ENCODE measurements at places on chromosomes 2 and 18.
A peak's percentile ranks its signal among the peaks of the same experiment; 100 is the strongest.

DNA sequence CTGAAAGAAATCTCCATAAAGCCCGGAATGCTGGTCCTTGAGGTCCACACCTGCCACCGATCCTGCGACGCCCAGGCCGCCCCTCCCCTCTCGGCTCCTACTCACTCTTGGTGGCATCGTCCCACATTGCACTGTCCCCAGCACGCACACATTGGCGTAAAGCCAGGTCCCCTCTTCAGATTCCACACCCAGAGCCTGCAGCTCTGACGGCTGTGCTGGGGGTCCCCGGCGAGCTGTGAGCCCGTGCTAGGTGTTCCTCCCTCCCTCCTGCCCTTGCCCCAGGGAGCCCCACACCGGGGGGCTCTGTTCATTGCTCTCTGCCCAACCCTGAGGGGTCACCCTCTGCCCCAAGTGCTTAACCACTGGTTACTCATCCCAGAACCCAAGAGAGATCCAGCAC lies 8.5 kb downstream of the TPO start:
- DNase-seq = no peak

GRCh38 chr2:151644580-151644979 lies 89.7 kb downstream of the NEB start:
- DNase-seq = no peak

DNA sequence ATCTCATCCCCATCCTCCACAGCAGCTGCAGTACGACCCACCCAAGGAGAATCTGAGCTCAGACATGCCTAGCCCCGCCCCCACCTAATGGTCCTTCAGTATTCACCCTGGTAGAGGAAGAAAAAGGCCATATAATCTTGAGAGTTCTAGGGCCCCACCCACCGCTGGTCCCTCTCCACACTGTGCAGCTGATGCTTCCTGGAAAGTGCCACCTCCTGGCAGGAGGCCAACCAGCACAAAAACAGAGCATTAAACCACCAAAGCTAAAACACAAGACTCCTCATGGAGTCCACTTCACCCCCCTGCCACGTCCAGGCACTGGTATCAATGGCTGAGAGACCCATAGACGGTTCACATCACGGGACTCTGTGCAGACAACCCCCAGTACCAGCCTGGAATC lies 40.7 kb downstream of the MC4R start:
- DNase-seq = no peak

DNA sequence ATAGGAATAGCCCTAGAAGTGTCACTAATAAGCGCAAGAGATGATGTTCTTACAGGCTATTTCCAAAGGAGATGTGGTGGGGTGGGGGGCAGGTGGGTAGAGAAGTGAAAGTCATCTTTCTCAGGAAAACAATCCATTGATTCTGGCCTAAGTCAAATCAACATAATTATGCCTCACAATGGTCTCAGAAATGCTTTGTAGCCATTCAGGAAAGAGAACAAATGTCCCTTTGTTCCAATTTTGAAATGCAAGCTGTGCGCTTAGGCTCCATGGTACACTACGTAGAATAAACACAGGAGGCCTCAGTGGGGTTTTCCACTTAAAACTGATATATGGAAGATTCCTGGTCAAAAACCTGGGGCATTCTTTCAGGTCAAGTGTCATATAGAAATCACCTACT lies 529.9 kb upstream of the KLHL29 start:
- DNase-seq = no peak

- DNase-seq = no peak
These were observed 693.1 kb downstream of the DCC start for GRCh38 chr18:53033128-53033527.

- no peak for DNase-seq
These were observed 166.3 kb downstream of the NRP2 start for GRCh38 chr2:205848601-205849000.

DNA sequence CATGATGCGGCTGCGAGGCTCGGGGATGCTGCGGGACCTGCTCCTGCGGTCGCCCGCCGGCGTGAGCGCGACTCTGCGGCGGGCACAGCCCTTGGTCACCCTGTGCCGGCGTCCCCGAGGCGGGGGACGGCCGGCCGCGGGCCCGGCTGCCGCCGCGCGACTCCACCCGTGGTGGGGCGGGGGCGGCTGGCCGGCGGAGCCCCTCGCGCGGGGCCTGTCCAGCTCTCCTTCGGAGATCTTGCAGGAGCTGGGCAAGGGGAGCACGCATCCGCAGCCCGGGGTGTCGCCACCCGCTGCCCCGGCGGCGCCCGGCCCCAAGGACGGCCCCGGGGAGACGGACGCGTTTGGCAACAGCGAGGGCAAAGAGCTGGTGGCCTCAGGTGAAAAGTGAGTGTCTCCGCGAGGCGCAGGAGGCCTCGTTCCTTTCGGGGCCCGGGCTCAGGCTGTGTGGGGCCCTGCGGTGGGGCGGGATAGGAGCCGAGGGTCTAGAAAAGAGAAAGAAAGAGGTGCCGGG lies 520 bp downstream of the GLS start:
- no peak for DNase-seq

DNA sequence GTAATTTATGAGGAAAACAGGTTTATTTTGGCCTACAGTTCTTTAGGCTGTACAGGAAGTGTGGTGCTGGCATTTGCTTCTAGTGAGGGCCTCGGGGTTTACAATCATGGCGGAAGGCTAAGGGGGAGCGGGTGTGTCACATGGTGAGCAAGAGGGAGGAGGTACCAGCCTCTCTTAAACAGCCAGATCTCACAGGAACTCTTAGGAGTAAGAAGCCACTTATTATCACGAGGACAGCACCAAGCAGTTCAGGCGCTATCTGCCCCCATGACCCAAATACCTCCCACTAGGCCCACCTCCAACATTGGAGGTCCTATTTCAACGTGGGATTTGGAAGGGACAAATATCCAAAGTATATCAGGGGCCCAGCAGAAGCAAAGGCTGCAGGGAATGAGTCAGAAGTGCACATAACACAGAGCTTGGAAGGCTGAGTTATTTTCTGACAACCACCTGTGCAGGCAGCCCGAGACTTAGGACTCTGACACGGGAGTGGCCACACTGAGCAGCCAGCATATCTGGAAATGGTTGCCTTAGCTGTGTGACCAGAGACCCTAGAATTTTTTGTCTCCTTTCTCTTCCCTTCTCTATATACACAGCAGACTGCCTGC lies 170.9 kb downstream of the PRPF40A start:
- DNase-seq = no peak

- peak; percentile 17 for DNase-seq
These were observed 25.2 kb upstream of the RGPD4 start for GRCh38 chr2:107801498-107801897.

DNA sequence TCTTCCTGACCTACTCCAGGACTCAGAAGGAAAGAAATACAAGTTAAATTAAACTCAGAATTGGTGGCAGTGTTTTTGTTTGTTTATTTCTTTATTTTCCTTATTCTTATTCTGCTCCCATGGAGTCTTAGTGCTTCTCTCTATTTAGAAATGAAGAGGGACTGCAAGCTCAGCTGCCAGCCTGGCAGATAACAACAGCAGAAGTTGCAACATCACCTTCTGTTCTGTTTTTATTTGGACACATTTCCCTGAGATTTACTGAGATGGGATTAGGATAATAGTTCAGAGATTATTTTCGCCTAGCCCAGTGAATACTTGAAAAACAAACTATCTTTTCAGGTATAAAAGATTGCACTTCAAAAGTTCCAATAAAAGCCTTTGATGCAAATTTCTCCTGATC lies 70.4 kb upstream of the DTNA start:
- DNase-seq = no peak

DNA sequence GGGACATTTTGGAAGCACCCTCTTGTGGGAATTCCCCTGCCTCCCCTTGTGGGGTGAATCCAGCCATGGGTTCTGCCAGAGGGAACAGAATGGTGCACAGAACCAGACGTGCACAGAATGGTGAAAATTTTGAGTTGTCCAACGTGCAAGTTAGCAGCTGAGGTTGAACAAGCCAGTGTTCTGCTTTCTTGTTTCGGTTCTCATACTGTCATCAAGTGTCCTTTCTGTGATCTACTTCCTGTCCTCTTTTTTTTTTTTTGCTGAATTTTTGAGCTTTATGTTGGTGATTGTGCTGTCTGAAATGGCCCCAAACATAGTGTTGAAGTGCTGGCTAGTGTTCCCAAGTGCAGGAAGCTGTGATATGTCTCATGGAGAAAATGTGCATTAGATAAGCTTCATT lies 21.5 kb upstream of the REEP1 start:
- DNase-seq = no peak

DNA sequence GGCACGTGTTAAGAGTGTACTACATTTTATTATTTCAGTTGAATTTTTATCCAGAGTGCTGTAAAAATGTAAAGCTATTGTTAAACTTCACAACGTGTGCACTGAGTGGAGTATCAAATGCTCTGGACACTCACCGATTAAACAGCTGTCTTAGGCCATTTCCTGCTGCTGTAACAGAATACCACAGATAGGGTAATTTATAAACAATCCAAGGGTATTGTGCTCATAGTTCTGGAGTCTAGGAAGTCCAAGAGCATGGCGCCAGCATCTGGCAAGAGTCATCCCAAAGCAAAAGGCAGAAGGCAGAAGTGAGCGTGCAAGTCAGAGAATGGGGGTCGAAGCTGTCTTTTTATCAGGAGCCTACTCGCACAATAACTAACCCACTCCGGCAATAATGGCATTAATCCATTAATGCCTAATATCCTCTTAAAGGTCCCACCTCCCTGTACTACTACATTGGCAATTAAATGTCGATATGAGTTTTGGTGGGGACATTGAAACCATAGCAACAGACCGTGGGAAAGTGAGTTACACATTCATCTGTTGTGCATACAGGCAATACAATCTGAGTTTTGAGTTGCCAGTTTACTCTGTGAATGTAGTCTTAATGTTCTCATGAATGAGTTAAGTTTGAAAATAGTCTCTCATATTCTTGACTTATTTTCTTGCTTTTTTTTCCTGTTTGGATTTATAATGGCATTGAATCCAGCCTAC lies 64.8 kb downstream of the ARMC9 start:
- no peak for DNase-seq

DNA sequence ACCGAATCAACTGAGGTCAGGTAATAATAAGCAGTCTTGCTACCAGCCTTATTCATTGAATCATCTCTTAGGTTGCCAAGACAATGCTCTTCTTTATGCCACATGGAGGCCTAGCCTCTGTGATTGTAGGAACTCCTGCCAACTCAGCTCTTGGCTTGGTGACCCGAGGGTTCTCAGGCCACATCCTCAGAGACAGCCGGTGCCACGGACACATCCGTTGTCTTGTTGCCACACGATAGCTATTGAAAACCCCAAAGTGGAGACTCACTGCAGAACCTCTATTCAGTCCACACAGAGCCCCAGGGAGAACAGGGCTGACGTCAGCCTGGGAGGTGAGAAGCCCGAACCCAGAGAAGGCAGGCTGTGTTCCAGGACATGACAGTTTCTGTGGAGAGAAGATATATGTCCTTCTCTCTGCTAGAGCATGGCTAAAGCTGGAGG lies 53.5 kb upstream of the TGFA start:
- no peak for DNase-seq

DNA sequence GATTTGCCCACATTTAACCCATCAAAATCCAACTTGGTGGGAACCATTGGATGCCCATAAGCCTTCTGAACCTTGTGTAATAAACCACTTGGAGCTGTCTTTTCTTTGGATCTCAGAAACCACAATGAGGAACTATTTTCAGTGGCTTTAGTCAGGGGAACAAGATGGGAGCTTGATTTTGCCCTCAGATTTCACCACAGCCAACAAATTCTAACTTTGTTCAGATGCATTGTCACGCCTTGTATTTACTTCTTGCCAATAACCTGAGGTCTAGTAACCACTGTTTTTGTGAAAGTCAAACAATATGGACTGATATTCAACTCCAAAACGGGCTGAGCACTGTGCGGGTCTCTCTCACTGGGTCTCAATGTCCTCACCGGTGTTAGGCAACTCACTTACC lies 508.2 kb downstream of the TNS1 start:
- DNase-seq = no peak

- DNase-seq = peak; percentile 31
These were observed 113.0 kb upstream of the COPS8 start for GRCh38 chr2:236972491-236973342.

DNA sequence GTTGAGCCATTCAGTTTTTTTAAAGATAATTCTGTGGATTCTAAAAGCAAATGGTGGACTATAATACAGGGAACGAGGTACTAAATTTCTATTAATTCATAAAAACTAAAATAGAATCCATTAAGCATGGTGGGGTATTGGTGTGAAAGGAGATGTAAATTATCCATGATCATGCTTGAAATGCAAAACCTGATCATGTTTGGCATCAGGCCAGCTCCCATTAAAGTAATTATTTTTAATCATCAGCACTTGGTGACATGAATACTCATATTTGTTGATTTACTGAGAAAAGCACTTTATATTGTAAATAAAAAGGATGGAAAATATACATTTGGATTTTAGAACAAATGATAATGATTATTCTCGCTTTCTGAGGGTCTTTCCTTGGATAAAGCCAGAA lies 232.3 kb upstream of the MEIS1 start:
- no peak for DNase-seq

DNA sequence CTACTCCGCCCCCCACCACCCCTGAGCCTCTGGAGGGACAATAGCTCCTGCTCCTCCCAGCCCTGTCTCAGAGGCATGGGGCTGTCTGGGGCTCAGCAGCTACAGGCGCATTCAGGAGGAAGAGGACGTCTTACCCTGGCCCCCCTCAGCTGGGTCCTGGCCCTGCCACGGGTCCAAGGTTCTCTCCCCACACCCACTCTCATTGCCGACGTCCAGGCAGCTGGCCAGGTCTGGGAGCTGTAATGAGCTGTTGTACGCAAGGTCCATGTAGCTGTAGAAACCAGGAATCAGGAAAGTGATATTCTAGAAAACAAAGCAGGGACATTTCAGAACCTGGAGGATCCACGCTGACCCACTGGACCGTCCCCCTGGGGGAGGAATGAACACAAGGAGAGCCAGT lies 13.5 kb downstream of the PASK start:
- DNase-seq = no peak

GRCh38 chr2:62631160-62632085 lies 74.1 kb upstream of the EHBP1 start:
- no peak for DNase-seq

- no peak for DNase-seq
These were observed 26.2 kb downstream of the KLF7 start for GRCh38 chr2:207139552-207139951.

- DNase-seq = no peak
These were observed 382.2 kb upstream of the TRIB2 start for GRCh38 chr2:12334412-12334966.

DNA sequence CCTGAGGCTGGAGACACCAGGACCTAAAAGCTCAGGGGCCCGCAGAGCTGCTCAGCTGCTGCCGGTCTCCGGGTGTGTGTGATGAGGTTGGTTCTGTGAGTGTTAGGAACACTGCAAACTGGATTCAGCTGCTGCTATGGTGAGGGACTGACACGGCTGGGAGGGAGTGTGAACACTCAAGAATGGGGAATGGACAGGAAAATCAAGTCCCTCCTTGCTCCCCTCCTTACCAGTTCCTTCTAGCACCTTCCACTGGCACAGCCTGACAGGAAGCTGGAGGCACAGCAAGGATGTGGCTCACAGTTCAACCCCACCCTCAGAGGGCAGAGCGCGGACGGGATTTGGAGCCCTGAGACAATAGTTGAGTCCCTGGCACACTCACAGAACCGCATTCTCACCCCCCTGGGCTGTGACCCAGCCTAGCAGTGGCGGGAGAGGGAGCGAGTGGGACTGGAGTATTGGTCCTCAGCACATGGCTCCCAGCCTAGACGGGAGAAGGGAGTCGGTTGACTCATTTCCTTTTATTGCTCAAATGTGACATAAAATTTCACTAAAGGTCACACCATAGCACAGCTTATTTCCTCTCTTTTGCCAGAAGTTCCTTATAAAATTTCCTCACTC lies 42.5 kb downstream of the LRRC30 start:
- no peak for DNase-seq

GRCh38 chr2:236257575-236257974 lies 6.6 kb downstream of the ASB18 start:
- DNase-seq = no peak
